Activated T-cell treated with anti-CD3 and anti-CD28 coated beads, Interleukin-2, amount 50 U/mL, for 48 hours (primary cell): ENCODE measurements at places on chromosomes 1 and 21.

GRCh38 chr1:196698993-196699392 is 47.1 kb downstream of the CFH start:
- DNase-seq: no peak

DNA sequence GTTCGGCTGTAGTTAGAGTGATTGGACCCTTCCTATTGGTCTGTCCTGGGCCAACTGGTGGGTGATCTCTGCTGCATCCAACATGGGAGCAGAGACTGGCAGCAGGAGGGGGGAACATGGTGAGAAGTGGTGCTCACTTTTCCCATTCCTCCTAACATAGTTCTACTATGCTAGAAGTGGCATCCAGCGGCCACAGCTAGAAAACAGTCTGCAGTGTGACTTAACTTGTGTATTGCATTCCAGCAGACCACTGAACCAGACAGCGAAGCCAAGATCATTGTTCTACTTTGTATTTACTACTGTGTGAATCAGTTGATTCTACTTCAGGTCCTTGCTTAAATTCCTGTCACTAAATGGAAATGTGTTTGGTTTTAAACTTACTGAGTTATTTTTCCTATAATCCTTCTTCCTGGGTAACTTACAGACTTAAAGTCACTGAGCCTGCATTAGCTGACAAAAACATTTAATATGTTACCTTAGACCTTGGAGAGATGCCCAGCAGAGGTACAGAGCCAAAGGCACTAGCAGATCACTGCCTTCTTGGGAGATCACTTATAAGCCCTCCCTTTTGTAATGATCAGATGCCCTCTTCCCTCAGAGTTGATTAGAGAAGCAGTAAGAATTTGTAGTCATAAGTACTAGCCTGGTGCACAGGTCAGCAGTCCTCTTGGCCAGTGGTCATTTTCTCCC is 8.2 kb downstream of the FABP3 start:
- DNase-seq: no peak

DNA sequence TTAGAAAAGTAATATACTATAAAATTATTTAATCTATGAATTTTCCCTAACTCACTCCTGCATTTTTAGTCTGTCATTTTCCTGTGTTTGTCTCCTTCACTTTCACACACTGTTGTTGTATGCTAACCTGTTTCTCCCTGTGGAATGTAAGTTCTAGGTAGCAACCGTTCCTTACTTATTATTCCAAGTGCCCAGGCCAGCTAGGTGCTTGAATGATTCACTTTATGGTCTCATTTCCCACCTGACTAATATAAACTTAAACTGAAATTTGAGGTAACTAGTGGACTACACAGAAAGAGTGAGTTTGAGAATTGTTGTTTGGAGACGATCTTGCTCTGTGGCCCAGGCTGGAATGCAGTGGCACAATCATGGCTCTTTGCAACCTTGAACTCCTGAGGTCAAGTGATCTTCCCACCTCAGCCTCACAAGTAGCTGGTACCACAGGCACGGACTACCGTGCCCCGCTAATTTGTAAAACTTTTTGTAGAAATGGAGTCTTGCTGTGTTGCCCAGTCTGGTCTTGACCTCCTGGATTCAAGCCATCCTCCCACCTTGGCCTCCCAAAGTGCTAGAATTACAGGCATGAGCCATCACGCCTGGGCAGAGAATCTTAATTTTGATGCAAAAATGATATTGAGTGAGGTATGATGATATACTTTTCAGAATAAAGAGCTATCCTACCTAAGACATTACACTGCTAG is 1.9 kb downstream of the ZYG11B start:
- no peak for DNase-seq

- DNase-seq: no peak
These were observed 39.4 kb upstream of the VTCN1 start for GRCh38 chr1:117250061-117250606.

- no peak for DNase-seq
These were observed 93.1 kb downstream of the ZMYM4 start for GRCh38 chr1:35361638-35362037.

DNA sequence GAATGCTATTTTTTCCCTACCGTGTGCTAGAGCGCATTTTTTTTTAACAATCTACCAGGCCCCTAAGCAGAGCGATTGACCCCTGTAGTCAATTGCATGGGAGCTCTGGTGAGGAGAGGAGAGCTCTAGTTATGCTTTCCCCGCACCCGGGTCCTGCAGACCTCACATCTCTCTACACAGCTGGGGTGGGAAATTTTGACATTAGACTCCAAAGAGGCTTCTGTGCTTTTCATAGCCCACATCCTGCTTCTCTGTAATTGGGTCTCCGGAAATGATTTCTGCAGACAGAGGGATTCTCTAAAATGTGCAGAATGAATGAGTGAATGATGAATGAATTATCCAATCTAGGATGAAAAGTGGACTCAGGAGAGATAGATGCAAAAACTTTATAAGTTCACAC is 41.5 kb upstream of the DUSP10 start:
- no peak for DNase-seq

DNA sequence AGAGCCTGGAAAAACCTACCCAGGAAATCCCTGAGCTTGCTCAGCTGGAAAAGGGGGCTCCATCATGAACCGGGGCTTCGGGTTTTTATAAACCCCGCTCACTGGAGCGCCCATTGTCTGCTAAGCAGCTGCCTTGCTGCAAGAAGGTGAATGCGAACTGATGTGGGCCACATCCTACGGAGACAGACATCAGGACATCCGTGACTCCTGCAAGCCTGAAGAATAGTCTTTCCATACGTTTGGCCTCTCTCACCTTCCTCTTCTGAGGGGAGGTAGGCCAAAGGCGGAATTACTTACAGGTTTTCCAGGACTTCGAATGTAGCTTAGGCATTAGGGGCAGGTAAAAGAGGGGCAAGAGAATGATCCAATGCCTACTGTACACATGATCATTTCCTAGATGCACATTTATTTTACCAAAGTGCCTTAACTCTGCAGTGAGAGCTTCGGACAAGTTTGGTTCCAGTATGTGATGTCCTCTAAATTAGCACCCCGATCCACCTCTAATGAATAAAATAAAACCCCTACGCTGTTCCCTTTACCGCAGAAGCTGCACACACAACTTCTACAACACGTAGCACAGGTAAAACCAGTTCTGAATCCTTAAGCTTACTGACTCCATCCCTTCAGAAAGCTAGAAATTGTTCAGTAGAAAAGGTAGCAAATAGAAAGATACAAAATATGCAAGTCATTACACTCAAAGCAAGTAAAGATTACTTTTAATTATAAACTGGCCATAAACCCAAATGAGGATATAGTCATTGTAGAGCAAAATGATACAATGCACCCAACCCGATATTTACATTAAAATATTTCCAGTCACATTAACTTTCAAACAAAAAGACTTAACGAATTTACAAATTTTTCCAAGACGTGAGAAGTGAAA is 866 bp upstream of the SORT1 start:
- no peak for DNase-seq
